ENCODE measurements at places on chromosomes 13 and 19. TPM values are rescaled to one million over a fixed set of nuclear protein-coding genes. Genes with fewer than 3 reads are reported as not detected.
A peak's percentile ranks its signal among the peaks of the same experiment; 100 is the strongest.

- no peaks in the 10 kb centered on the region for H3K27me3 ChIP-seq
- H3K36me3 ChIP-seq = peaks cover 3% of the 10 kb centered on the region
- H3K4me1 ChIP-seq = peaks cover 11% of the 10 kb centered on the region
- H3K4me3 ChIP-seq = no peak overlapping the region
Measured at GRCh38 chr13:97495678-97496077, 61.7 kb downstream of the RAP2A start.

The IRS2 gene
- 3.4 TPM for total RNA-seq

- H3K4me3 ChIP-seq = peak within 1 kb of the TSS; percentile 94
- DNase-seq = peak; percentile 90
- no peaks in the 10 kb centered on the region for H3K27me3 ChIP-seq
- H3K27ac ChIP-seq = peak within 1 kb of the TSS; percentile 93
Measured at GRCh38 chr19:12806242-12807081, at the start of gene RNASEH2A. RNASEH2A (plus strand) TSS chr19:12806584; CDS start chr19:12806674, 90 bp downstream.

- H3K27ac ChIP-seq = no peak overlapping the region
- no peaks in the 10 kb centered on the region for H3K4me1 ChIP-seq
- no peaks in the 10 kb centered on the region for H3K36me3 ChIP-seq
- no peaks in the 10 kb centered on the region for H3K27me3 ChIP-seq
- no peak overlapping the region for H3K4me3 ChIP-seq
Measured at GRCh38 chr13:83151308-83151660, 731.0 kb downstream of the SLITRK1 start.

DNA sequence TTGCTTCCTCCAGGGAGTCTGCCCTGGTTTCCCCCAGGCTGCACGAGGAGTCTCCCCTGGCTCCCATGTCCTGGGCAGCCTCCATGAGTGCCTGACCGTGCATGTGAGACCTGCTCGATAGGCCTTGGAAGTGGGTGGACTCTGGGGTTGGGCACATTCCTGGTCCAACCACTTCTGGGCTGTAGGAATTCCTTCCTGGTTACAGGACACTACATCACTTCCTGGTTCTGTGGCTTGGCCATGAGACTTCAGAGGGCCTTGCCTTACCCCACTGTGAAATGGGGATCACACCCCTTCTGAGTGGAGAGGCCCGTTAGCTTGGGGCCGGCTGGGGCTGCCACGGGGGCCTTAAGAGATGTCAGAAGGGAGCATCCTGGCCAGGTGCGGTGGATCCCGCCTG, 4.0 kb upstream of the ZNF628 start:
- no peak overlapping the region for H3K27ac ChIP-seq
- no peaks in the 10 kb centered on the region for H3K36me3 ChIP-seq
- H3K27me3 ChIP-seq = no peaks in the 10 kb centered on the region
- H3K4me1 ChIP-seq = peaks cover 10% of the 10 kb centered on the region
- H3K4me3 ChIP-seq = no peak overlapping the region

The OR2Z1 gene
- total RNA-seq = not detected

The TMPRSS9 gene
- not detected for total RNA-seq

GRCh38 chr19:13012690-13013608, 17.7 kb downstream of the NFIX start:
- peaks cover 19% of the 10 kb centered on the region for H3K4me1 ChIP-seq
- peak overlapping the region; percentile 73 for H3K27ac ChIP-seq
- peak overlapping the region; percentile 62 for H3K4me3 ChIP-seq
- H3K36me3 ChIP-seq = peaks cover 3% of the 10 kb centered on the region
- peak; percentile 22 for DNase-seq

GRCh38 chr13:98940325-98941001, 37.4 kb downstream of the DOCK9 start:
- no peaks in the 10 kb centered on the region for H3K4me1 ChIP-seq
- DNase-seq = no peak
- no peaks in the 10 kb centered on the region for H3K27me3 ChIP-seq

DNA sequence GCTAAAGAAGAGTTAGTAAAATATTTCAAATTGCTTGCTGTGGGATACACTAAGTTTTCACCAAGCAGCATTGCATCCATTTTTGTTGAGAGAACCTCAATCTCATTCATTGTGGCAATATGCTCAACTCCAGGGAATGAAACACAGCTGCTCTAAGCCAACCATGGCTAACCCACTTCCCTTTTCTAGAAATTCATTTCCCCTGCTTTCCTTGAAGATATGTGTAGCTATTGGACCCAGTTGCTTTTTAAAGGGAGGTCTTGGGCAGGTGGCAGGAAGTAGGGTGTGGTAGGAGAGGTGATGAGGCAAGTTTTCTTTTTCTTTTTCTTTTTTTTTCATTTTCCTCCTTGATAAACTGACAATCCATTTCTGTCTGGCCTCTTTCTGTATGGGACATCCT, 452.2 kb downstream of the FGF14 start:
- H3K4me3 ChIP-seq = no peak overlapping the region
- no peaks in the 10 kb centered on the region for H3K36me3 ChIP-seq
- H3K27me3 ChIP-seq = no peaks in the 10 kb centered on the region
- no peaks in the 10 kb centered on the region for H3K4me1 ChIP-seq
- H3K27ac ChIP-seq = no peak overlapping the region
